ENCODE measurements at places on chromosomes 11 and 22.

- H3K36me3 ChIP-seq: no peaks in the 10 kb centered on the region
- H3K4me1 ChIP-seq: peaks cover 5% of the 10 kb centered on the region
- H3K27me3 ChIP-seq: no peaks in the 10 kb centered on the region
These were observed 8.5 kb upstream of the NAALADL1 start for GRCh38 chr11:65066805-65067291.

DNA sequence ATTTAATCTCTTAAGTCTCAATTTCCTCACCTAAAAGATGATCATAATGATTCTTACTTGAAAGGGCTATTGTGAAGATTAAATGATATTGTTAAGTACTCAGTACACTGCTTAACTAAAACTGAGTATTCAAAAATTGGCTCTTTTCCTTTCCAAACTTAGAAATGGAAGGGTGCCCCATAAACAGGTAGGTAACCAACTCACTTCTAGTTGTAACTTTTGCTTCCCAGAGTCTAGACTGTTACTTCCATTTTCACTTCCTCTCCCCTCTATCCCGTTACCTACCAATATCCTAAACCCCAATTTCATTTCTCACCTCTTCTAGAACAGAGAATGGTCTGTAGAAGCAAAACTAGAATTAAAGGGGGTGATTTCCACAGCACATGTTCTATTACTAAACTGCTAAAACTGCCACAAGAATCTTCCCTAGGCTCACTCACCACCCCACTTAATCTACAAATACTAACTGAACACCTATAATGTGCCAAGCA is 50.0 kb downstream of the RRAS2 start:
- no peaks in the 10 kb centered on the region for H3K27me3 ChIP-seq
- H3K36me3 ChIP-seq: peaks cover 4% of the 10 kb centered on the region
- no peak overlapping the region for H3K4me3 ChIP-seq
- no peak for DNase-seq
- no peak overlapping the region for H3K27ac ChIP-seq
- peaks cover 6% of the 10 kb centered on the region for H3K4me1 ChIP-seq

- H3K4me3 ChIP-seq: no peak overlapping the region
- no peak for DNase-seq
- no peaks in the 10 kb centered on the region for H3K27me3 ChIP-seq
- no peak overlapping the region for H3K27ac ChIP-seq
- H3K36me3 ChIP-seq: no peaks in the 10 kb centered on the region
These were observed 14.3 kb downstream of the CHST1 start for GRCh38 chr11:45651156-45651555.

DNA sequence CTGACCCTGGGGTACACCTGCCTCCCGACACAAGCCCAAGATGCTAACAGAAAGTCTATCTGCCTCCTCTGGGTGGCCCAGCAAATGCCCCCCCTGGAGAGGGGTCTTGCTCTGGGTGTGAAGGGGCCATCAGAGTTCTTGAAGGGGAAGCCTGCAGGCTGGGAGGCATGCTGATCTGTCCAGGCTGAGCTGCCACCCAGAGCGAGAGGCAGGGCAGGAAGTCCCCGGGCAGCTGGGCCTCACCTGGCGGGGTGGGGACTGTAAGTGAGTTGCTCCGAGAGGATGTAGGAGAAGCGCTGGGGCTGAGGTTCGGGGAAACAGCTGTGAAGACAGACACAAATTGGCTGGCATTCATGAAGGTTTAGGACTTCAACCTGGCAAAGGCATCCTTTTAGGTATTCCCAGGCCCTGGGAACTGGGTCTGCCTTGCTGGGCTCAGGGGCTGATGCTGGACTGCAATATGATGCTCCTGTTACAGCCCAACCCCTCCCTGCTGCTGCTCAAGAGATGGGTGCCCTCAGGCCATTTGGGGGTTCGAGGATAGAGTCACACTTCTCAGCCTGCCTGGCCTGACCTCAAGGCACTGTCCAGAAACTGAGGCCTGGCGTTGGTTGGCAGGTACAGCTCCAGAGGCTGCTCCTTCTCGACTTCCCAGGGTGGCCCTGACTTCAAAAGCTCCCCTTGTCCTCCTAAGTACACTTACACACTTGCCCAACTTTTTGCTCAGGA is 60.2 kb upstream of the LYVE1 start:
- DNase-seq: no peak
- no peaks in the 10 kb centered on the region for H3K4me1 ChIP-seq
- H3K27me3 ChIP-seq: no peaks in the 10 kb centered on the region
- no peaks in the 10 kb centered on the region for H3K36me3 ChIP-seq

DNA sequence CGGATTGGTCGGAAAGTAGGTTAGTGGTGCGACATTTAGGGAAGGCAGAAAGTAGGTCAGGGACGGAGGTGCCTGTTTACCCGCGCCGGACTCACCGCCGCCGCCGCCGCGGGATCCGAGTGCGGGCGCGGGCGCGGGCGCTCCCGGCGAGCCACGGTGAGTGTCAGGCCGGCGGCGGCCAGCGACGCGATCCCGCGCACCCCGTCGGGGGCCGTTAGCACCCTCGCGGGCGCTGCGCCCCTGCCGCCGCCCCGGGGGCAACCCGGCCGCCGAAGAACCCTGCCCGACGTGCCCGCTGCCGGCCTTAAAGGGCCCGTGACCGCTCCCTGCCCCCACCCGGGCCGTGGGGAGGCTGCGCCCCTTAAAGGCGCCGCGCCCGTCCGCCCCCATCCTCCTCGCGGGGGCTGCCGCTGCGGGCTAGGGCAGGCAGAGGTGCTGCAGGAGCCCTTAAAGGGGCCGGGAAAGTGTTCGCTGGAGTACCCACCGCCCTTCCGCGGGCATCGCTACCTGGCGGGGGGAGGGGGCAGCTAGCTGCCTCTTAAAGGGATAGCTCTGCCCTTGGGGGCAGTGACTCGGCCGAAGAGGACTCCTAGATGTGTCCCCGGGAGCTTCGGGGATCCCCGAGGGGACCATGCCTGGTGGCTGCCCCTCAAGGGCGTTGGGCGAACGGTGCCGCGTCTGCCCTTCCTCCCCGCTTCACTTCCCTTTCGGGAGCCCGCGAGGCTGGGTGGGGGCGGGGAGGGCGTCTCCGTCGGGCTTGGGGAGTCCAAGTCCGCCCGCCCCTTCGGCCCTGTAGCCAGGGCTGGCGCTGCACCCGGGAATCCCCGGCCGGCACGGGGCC is at the start of gene BMAL1:
Gene BMAL1, plus strand, starts transcription at position 23 of the 841 bp plus-strand sequence. CDS start 76,519 bp downstream, outside the sequence.
- H3K36me3 ChIP-seq: no peaks in the 10 kb centered on the region
- peaks cover 39% of the 10 kb centered on the region for H3K4me1 ChIP-seq

GRCh38 chr22:36913427-36914389 is at the start of gene CSF2RB:
Gene CSF2RB, plus strand, starts transcription at chr22:36913628. Its CDS starts 8,580 bp downstream, at chr22:36922208.
- no peaks in the 10 kb centered on the region for H3K4me1 ChIP-seq
- no peak within 1 kb of the TSS for H3K27ac ChIP-seq
- no peak within 1 kb of the TSS for H3K4me3 ChIP-seq
- no peak for DNase-seq
- H3K27me3 ChIP-seq: peaks cover 80% of the 10 kb centered on the region

Data from MCF 10A (cell line).